Stimulated activated CD4-positive, alpha-beta T cell treated with anti-CD3 and anti-CD28 coated beads, Interleukin-2, amount 100 ng/mL, for 24 hours (primary cell): ENCODE measurements at places on chromosomes 3 and 15.
A peak's percentile ranks its signal among the peaks of the same experiment; 100 is the strongest.

GRCh38 chr3:152961323-152961722 lies 126.4 kb downstream of the P2RY1 start:
- no peak for DNase-seq

DNA sequence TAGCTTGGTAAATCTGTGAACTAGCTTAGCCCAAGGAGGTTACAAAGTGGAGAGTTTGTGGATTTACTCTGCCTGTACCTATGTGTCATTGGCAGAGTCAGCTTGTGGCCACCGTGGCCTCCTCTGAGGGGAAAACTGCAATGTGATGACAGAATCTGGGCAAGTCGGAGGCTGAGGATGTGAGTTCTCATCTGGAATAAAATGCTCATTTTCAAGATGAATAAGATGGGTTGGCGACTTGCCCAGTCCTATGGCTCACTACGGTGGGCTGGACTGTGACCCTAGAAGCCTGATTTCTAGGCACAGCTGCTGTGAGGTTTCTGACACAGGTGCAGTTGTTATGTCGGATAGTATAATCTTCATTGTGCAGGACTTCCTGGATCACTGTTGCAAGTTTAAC lies 83.7 kb downstream of the ETV5 start:
- DNase-seq = peak; percentile 30

DNA sequence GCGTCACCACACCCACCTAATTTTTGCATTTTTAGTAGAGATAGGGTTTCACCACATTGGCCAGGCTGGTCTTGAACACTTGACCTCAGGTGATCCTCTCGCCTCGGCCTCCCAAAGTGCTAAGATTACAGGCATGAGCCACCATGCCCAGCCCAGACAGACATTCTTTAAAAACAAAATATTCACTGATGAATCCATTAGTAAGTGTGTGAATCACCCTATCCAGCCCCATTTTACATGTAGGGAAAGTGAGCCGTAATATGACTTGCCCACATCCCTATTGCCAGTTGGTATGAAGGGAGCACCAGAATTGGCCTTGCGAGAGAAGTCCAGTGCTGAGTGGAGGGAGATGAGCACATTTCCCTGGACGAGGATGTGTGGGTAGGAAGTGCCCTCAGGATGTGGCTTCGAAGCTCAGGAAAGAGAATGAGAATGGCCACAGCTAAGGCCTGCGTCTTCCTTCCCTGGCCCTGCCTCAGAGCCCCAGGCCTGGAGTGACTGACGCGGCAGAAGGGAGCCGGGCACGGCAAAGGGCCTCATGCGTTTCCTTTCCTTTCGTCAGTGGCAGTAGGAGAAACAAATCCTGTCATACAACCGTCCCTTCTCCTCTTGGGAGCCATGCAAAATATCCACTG lies 28.3 kb upstream of the ETV5 start:
- DNase-seq = no peak

DNA sequence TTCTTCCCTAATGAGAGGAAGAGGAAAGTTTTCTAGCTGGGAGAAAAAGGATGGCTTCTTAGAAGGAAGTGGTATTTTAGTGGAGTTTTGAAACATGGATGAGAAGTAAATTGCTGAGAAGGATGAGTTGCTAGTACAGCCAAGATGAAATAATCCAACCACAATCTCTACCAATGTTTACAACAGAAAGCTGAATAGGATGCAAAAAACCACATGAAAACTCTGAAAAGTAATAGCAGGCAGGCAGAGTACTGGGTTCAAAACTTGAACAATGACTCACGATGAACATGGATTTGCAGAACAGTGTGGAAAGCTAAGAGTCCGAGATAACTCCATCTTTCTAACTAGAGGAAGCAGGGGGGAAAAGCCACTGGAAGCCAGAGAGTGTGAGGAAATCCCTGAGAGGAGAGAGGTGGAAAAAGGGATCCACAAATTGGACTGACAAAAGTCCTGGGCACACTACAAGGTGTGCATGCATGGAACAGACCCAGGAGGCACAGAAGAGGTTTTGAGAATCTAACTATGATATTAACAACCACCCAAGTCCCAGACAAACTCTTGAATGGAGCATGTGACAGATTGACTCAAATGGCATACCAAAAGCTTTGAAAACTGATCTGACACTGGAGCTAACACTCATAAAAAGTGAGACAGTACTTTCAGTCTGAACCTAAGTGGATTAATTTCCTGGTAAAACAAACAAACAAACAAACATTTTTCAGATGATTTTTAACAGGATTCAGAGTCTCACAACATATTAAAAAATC lies 76.7 kb downstream of the ST6GAL1 start:
- no peak for DNase-seq

GRCh38 chr3:130772129-130772528 lies 25.5 kb upstream of the PIK3R4 start:
- DNase-seq = no peak
